ENCODE measurements at places on chromosomes 7 and 10. TPM values are rescaled to one million over a fixed set of nuclear protein-coding genes. Genes with fewer than 3 reads are reported as not detected.

The ADD3 gene
- 44.8 TPM for total RNA-seq

The IGFBP3 gene
- total RNA-seq: 133 TPM

The ZNF804B gene
- total RNA-seq: not detected

The AOC1 gene
- total RNA-seq: 0.96 TPM

The PLOD3 gene
- total RNA-seq: 37.4 TPM

The UTF1 gene
- not detected for total RNA-seq

The FBH1 gene
- 59.9 TPM for total RNA-seq

The CCL24 gene
- total RNA-seq: not detected

The INSYN2A gene
- total RNA-seq: under 0.01 TPM

The VWA2 gene
- 6.8 TPM for total RNA-seq

The SUN3 gene
- total RNA-seq: not detected

The NPSR1 gene
- total RNA-seq: not detected

The KLLN gene
- 0.64 TPM for total RNA-seq

The NFE2L3 gene
- total RNA-seq: 9.4 TPM

The TMEM176A gene
- not detected for total RNA-seq

The MRPS17 gene
- 20.0 TPM for total RNA-seq

The HPS6 gene
- total RNA-seq: 62.2 TPM

The PPP1R3C gene
- 6.0 TPM for total RNA-seq

The NT5C2 gene
- total RNA-seq: 129 TPM

The CHST15 gene
- 17.3 TPM for total RNA-seq

The WIPF3 gene
- total RNA-seq: 0.21 TPM

The SH2B2 gene
- 7.0 TPM for total RNA-seq

The MSS51 gene
- total RNA-seq: 0.24 TPM

The SPDYE1 gene
- not detected for total RNA-seq
